ENCODE measurements at places on chromosomes 5 and 9.
A peak's percentile ranks its signal among the peaks of the same experiment; 100 is the strongest.

DNA sequence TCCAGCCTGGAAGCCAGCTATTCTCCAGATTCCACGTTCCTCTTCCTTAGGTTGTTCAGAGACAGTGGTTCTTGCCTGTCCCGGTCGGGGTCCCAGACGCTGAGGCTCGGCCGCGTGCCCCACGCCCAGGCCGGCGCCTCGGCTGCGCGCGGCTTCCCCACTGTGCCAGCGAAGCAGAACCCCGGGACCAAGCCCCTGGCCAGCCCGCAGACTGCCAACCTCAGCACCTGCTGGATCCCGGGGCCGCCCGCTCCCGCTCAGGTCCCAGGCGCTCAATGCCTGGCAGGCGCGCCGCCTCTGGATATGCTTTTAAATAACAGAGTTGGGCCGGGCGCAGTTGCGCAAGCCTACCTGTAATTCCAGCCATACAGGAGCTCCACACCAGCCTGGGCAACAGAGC is 195.5 kb downstream of the MAN2A1 start:
- no peak for DNase-seq

GRCh38 chr5:143562935-143563334 is 159.4 kb upstream of the NR3C1 start:
- DNase-seq: no peak

- DNase-seq: no peak
These were observed 99.9 kb upstream of the PRRC1 start for GRCh38 chr5:127417528-127417927.

DNA sequence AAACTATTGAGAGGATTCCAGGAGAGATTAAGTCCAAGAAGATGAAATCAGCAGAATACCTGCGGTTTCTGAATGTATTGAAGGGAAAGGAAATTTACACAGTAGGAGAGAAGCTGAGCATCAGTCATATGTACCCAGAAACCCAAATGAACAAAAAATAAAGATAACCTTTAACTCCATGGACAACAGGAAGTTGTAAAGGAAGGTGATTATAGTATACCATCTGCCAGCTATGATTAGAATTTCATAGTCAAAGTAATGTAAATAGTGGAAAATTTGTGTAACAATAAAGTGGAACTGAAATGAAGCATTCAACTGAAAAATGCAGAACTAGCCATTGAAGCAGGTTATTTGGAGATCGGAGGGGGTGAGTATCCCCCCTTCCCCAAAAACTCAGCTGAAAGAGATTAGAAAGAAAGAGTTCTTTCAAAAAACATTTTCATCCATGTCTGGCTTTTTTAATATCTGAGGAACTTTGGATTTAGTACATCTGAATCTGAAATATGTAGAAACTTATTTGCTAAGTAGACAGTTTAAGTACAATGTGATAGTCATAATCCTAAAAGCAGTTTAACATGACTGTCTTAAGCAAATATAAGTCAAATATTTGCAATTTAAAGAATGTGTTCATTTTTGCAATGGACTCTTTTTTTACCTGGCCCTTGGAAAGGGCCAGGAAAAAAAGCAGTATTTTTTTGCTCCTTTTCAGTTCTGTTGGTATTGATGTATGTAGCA is 58.4 kb downstream of the APC start:
- no peak for DNase-seq

DNA sequence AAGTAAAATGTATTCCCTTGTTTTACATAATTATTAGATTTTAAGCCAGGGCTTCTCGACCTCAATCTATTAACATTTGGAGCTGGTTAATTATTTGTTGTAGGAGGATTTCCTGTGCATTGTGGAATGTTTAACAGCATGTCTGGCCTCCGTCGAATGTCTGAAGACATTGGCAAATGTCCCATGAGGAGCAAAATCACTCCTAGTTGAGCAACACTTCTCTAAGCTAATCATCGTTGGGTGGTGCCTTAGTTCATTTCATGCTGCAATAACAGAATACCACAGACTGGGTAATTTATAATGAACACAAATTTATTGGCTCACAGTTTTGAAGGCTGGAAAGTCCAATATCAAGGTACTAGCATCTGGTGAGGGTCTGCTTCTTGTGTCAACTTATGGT is 13.4 kb upstream of the VPS13A start:
- no peak for DNase-seq

DNA sequence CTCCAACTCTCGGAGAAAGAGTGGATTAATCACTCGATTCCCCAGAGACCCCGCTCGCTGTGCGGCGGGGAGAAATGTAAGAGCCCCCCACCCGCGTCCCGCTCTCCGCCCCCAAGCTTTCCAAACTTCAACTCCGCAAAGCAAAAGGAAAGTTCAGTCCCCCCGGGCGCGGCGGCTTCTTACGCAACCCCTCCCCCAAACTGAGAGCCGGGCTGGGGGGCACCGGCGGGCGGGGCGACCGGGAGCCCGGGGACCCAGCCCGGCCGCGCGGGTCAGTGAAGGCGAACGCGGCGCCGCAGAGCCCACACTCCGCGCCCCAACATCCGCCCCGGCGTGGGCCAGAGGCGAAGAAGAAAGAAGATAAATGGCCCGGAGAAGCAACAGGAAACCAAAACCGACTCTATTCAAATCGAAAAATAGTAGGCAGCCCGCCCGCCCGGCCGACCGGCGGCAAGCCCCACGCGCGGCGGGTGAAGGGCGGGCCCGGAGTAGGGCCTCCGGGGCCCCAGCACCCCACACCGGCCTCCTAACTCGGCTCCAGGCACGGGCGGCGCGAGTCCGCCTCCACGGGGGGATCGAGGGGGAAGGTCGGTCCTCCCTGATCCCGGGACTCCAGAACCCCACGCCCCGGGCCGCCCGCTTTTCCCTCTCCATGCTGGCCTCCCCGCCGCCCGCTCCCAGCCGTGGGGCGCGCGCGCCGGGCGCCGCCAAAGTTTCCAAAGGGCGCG is 720 bp downstream of the NOTCH1 start:
- DNase-seq: peak; percentile 46

GRCh38 chr5:105953616-105954015 is 1717.1 kb downstream of the EFNA5 start:
- DNase-seq: no peak

DNA sequence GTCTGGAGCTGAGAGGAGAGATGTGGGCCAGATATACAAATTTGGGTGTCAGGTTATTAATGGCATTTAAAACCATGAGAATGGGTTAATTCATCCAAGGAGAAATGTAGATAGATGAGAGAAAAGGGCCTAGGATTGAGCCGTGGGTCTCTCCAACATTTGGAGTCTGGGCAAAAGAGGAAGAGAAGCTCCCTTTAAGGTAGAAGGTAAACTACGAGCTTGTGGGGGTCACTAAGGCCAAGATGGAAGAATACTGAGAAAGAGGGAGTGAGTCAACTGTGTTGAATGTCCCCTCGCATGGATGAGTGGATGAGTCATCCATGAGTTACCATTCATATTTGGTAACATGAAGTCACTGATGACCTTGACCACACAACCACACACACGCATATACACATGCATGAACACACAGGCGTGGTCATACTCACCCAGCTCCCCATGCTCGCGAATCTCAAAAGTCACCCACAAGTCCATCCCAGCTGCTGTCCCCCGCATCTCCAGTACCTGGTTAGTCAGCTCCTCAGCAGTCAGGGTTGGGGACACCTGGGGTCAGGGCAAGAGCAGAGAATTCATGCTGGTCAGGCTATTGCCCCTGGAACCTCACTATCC is 6.8 kb upstream of the FCHSD1 start:
- no peak for DNase-seq

DNA sequence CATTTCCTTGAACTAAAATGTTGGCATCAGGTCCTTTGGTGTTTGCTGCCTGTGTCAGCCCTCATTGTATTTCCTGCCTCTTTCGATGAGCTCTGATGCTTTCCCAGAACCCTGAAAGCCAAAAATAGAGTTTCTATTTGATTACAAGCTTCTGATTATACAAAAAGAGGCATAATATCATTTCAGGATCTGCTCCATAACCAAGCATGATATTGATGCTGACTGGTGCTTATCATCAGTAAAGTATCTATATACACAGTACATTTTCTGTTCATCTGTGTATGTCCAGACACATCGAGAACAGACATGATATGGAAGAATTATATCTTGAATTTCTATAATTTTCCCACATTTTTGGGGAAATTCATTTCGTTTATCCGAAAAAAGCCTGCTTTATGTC is 58.6 kb downstream of the SEMA6A start:
- no peak for DNase-seq

DNA sequence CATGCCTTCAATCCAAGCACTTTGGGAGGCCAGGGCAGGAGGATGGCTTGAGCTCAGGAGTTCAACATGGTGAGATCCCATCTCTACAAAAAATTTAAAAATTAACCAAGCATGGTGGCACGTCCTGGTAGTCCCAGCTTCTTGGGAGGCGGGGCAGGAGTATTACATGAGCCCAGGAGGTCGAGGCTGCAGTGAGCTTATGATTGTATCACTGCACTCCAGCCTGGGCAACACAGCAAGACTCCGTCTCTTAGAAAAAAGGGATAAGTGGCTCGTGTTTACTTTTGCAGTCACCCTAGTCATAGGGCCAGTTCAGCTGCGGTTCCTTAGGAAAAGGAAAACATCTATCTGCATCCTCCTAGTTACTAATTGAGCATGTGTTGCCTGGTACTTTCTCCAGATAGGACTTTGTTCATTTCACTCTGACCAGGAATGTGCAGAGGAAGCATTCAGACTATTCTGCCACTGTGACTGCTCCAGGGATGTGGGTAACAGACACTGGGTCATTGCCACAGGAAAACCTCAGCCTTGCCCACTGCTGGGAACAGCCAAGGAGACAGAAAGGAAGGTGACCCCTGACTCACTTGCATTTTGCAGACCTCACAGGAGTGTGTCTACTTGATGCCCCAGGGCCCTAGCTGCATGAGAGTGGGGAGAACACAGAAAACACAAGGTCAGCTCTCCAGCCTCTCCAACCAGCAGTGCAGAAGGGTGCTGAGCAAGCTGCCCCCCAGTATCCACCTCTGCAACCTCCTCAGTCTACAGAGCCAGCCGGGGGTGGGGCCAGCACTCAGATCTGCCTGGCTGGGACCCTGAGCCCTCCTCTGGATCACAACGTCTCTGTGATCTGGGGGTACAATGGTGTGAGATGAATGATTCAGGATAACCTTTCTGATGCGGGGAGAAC is 33.9 kb upstream of the ALDH1B1 start:
- no peak for DNase-seq

GRCh38 chr9:108160706-108161355 is 671.3 kb upstream of the KLF4 start:
- no peak for DNase-seq

GRCh38 chr5:123083298-123083697 is 5.7 kb upstream of the PRDM6 start:
- DNase-seq: no peak

DNA sequence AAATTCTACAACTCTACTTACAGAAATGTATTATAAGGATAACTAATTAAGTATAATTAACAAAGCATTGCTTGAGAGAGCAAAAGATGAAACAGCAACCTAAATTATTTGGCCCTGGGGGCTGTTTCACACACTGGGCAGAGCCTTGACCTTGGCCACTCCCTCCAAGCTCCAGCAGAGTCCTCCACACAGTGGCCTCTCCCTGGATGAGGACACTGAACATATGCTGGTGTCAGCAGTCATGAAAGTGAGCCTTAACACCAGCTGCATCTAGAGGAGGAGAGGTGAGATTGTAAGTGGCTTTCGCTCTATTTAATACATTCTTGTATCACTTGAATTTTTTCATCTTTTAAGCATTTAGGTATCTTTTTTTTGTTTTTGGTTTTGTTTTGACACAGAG is 23.3 kb upstream of the ZDHHC12 start:
- DNase-seq: no peak

DNA sequence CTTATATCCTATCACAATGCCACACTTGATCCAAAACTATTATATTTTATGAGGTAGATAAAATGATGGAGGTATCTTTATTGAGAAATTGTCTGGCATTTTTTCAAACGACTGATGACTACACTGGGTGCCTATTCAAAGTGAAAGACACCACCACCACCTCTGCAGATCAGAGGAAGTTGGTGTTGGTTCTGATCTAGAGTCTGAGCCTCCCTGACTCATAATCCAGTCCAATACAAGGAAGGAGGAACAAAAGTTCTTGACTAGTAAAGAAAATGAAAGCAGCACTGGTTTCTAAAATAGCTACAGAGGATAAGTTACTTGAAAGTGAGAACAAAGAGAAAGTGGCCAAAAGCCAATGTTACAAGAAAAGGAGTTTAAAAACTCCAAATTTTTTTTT is 139.9 kb downstream of the RFX3 start:
- DNase-seq: no peak

DNA sequence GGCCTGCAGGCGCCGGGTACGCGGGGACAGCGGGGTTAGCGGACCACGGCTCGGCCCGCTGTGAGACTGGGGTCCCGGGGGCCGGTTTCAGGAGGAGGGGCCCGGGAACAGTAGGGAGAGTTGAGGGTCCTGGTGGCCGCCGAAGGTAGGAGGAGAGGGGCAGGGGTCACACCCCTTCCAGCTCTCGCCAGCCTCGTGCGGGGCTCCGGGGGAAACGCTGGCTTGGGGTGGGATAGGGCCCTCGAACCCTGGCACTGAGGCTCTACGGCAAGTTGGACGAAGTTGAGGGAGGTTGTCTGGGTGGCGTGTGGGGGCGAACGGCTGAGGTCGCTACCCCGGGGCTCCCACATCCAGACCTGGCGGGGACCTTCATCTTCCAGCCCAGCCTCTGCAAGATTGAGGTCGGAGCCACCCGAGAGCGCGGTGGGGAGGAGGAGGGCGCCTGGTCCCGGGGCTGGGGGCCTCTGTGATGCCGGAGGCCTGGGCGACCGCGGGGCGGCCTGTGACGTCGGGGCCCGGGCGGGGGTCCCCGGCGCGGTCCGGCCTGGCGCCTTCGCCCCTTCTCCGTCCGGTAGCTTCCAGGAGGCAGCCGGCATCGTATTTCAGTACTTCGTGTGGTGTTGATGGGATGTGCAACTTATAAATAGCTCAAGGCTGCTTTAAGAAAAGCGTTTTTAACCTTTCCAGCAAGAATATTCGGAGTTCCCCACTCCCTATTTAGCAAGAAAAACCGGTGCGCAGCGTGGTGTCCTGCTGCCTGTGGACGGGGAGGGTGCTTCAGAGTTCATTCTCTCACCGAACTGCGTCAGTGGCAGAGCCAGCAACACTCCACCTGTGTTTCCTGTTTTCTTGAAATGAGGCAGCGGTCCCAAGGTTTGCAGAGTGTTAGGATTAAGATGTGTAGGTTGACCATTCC is 902 bp downstream of the HABP4 start:
- no peak for DNase-seq

GRCh38 chr5:173751266-173751600 is 134.8 kb upstream of the BOD1 start:
- no peak for DNase-seq

DNA sequence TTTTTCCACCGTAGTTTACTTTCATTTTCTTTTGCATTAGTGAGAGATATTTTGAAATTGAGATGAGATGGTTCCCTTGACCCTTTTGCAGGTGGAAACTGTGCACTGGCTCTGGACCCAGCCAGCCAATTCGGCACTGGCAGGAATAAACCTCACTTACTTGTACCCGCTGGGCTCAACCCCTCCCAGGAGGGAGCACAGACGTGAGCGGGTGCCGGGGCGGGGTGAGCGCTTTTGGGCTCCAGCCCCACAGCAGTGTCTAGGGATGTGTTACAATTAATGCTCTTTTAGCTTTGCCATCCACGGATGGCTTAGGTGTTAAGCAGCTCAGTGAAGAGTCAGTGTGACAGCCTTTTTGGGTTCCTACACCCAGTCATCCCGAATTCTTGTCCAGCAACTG is 766.1 kb upstream of the CHD1 start:
- DNase-seq: no peak

- DNase-seq: no peak
These were observed 75.4 kb upstream of the SELENOP start for GRCh38 chr5:42887097-42887496.

Data from activated CD8-positive, alpha-beta memory T cell treated with anti-CD3 and anti-CD28 coated beads for 48 hours (primary cell).